ENCODE measurements at places on chromosomes 12 and 14.

DNA sequence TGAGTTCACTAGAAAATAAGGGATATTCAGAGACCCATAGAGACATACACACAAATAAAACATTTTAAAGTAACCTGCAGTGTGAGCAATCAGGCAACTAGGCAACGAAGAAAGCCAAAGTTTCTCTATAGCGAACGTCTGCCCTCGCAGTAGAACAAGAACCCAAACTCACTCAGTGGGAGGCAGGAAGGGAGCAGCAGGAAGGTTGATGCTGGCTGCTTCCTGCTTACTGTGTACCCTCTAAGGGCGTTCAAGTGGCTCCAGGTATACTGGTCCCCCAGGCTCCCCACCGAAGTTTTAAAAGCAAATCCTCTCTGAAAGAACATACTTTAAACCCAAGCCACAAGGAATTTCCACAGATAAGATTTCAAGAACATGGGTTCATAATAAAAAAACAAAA is 249.3 kb downstream of the FOXN3 start:
- DNase-seq: no peak

GRCh38 chr14:24456980-24457379 is 14.4 kb upstream of the SDR39U1 start:
- DNase-seq: no peak

DNA sequence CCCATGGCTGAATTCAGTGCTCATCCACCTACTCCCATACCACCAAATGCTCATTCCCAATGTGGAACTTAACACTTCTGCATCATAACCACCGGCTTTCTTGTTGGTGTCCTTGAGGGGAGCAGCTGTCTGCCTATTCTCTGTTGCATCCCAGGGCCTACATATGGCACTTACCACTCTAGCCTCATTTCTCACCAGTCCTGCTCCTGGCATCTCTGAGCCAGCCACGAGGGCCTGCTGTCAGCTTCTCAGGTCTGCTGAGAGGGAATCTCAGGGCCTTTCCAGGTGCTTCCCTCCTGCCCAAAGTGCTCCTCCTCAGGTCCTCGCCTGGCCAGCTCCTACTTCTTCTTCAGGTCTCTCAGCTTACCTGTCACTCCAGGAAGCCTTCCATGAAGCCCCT is 24.0 kb upstream of the RND1 start:
- no peak for DNase-seq

- DNase-seq: no peak
These were observed 354.0 kb upstream of the KITLG start for GRCh38 chr12:88934163-88934747.

DNA sequence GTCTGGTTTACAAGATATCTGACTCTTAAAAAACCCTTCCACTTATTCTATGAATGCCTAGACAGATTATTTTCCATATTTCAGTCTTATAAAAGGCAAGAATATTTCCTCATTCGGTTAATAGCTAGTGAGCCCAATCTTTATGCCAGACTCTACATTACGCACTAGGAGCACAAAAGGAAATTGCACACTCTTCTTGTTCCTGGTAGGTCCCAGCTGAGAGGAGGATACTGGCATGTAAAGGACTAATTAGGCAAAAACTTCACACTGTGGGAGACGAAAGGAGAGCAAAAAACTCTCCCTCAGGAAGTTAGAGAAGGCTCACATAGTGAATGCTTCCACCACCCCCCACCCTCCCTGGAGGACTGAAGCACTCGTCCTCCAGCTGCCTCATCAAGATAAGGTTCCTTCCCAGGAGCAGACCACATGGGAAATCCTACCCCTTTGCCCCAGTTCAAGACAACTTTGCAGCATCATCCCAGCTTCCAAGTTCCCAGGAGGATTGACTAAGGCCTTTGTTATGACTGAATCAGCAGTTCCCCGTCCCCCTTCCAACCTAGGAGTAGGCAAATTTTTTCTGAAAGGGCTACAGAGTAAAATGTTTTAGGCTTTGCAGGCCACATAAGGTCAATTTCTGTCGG is 14.5 kb downstream of the CAPZA3 start:
- no peak for DNase-seq

DNA sequence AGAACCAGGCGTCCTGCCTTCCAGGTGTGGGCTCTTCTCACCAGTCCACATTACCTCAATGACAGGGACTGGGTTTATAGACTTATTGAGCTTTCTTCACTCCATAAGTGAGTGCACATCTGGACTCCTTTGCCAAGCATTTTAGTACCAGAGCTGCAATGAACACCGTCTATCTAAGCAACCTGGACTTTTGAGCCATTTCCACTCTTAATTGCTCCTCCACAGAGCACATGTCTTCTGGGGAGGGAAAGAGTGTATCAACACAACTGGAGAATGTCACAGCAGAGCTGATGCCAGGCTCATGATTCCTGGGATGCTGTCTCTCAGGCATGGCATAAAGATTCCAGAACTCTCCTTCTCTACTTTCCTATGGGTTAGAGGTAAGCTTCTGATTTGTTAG is 43.0 kb upstream of the BDKRB2 start:
- DNase-seq: no peak

DNA sequence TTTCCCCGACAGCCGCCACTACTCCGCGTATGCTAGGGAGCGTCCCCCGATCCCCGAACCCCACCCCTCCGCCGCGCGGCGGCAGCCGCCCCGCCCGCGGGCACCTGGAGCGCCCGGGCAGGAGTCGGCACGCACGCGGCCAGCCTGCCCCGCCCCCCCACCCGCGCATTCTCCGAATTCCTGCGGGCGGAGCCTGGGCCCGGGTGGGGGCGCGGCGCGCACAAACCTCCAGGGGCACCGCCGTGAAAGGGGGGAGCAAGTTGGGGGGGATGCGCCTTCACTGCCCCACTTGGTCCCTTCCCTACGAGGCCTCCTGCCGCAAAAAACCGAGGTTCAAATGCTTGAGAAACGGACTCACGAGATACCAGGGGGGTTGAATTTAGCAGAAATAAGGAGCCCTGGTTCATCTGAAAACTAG is 1.7 kb downstream of the AJUBA start:
- DNase-seq: no peak

Measured in activated T-helper 1 cell treated with anti-CD3 and anti-CD28 coated beads, Interleukin-2, amount 50 U/mL, for 16 hours (primary cell).